AG04449 (cell line): ENCODE measurements at places on chromosomes 11 and 22.
A peak's percentile ranks its signal among the peaks of the same experiment; 100 is the strongest.

DNA sequence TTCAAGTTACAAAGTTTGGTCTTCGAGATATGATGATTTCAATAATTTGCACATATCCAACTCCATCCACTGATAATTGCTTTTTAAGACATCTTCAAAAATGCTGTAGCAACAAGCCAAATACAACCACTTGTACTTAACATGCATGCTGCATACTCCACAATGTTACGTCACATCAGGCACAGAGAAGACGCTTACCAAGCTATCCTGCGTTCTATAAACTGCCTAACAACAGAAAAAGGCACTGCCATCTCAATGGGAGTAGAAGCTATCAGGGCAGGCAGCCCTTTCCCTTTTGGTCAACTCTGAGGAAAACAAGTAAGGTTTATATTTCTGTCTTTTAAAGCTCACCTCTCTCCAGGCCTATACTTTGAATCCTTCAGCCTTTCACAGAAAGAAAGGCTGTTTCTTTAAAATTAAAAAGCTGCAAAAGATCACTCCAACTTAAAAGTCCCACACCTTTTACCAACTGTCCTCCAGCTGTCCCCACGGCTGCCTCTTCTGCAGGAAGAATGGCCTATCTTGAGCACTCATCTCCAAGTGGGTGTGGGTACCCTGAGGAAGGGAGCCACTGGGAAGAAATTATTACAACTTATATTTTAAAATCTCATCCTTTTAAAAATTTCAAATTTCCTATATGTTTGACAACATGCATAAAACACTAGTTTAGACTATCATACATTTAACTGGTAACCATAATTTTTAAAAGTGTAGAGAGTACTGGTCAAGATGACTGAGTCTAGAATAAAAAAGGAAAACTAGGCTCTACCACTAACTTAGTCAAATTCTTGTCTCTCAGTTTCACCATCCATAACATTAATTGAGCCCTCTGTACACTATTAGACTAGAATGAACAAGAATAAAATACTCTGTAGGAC, 14.5 kb downstream of the PHF21A start:
- DNase-seq, result no peak

DNA sequence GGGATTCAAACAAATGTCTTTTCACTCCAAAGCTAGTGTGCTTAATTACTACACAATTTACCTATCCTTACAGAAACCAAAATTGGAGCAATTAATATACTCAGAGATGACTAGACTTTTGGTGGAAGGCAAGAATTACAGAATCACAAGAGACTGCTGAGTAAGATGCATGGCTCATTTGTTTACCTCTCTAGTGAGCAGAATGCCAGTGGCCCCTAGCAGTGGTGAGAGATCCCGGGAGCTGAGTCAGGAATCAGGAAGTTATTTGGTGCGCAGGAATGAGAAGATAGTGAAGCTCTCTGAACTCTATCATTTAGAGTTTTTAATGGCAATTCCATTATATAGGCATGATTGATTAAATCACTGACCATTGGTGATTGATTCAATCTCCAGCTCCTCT, 188.9 kb upstream of the SESN3 start:
- peak; percentile 44 for DNase-seq

- no peak for DNase-seq
Observed at GRCh38 chr11:11980841-11981308, 27.6 kb downstream of the DKK3 start.

DNA sequence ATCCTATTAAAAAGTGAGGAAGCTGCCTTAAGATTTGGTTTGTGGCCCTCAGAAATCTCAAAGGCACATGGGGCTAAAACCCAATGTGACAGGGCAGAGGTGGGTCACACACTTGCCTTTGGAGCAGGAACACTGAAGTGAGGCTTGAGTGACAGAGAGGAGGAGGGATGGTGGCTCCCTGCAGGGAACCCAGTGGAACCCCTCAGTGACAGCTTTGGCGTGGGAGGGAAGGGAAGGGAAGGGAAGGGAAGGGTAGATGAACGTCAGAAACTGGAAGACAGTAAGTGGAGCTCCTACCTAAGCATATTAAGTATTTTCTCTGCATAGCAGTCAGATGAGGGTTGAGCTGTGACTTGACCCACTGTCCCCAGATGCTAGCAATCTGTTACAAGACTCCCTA, 68.5 kb downstream of the TMPRSS5 start:
- no peak for DNase-seq

DNA sequence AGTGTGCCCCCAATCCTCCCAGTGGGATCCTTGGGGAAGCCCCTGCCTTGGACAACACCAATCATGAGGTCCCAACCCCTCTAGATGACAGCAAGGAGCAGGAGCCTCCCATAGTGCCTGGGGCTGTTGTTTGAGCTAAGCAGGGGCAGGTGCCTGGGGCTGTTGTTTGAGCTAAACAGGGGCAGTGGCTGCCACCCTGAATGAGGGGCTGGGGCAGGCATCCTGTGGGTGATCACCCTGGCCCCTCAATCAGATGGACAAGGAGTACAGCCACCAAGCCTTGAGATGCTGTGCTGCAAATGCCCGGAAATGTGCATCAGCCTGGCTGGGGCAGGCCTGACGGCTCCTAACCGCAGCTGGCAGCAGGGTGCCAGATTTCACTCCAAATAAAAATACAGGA, 66.7 kb downstream of the MYEOV start:
- DNase-seq, result no peak

GRCh38 chr11:60955571-60955970, 3.6 kb upstream of the SLC15A3 start:
- DNase-seq, result no peak

- DNase-seq, result no peak
Observed at GRCh38 chr22:43297270-43298061, 45.7 kb downstream of the SCUBE1 start.

- no peak for DNase-seq
Observed at GRCh38 chr11:44309478-44310205, at the start of gene ALX4. ALX4 (minus strand) TSS chr11:44310139; CDS start chr11:44310062, 77 bp downstream.

DNA sequence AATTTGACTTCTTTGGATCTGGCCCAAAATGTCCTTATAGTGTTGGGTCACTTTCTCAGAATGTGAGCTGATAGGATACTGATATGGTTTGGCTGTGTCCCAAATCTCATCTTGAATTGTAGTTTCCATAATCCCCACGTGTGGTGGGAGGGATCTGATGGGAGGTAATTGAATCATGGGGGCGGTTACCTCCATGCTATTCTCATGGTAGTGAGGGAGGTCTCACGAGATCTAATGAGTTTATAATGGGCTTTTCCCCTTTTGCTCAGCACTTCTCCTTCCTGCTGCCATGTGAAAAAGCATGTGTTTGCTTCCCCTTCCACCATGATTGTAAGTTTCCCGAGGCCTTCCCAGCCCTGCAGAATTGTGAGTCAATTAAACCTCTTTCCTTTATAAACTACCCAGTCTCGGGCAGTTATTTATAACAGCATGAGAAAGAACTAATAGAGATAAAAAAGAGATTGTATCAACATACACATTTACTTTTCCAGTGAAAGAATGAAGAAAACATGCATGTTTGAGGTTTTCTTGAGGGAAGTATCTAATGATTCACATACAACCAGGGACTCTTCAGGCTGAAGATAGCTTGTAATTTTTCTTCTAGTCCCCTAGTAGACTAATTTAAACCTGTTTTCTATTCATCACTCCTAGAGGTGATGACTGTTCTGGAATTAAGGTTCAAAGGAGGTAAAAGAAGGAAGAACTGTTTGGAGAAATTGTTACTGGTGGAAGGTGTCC, 17.3 kb upstream of the CSTF3 start:
- DNase-seq, result peak; percentile 34

DNA sequence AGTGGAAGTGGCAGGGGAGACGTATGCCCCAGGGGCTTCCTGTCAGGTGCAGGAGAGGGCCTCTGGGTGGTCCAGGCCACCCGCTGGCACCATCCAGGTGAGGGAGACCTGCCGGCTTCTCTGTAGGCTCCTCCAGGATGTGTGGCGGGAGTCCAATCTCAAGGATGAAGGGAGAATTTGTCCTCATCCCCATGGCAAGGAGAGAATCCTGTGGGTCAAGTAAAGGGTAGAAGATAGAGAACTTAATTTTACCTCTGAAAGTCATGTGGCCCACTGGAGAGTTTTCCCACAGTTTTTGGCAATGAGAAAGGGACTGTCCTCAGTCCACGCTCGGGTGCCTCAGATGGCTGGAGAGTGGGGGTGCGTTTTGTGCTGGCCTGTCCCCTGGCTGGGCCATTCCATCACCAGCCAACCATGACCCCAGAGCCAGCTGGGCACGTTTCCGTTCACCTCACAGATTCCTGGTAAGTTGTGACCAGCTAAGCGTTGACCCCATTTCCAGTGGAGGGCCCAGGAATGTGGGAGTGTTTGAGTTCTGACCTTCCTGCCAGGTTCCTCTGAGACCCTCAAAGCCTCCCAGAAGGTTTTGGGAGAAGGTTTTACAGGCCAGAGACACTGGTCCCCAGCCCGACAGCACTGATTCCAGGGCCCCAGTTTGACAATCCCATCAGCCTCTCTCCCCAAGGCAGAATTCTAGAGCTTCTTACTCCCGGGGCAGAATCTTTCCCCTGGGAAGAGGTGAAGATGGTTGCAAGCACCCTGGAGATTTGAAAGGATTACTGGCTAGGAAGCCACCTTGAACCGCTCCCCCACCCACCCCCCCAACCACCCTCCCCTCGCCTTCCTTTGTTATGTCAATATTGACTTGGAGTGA, 2.6 kb downstream of the OVOL1 start:
- DNase-seq, result no peak

- no peak for DNase-seq
Observed at GRCh38 chr11:64018310-64018709, 17.4 kb upstream of the FLRT1 start.

- no peak for DNase-seq
Observed at GRCh38 chr11:116615211-116615865, 157.4 kb downstream of the BUD13 start.

DNA sequence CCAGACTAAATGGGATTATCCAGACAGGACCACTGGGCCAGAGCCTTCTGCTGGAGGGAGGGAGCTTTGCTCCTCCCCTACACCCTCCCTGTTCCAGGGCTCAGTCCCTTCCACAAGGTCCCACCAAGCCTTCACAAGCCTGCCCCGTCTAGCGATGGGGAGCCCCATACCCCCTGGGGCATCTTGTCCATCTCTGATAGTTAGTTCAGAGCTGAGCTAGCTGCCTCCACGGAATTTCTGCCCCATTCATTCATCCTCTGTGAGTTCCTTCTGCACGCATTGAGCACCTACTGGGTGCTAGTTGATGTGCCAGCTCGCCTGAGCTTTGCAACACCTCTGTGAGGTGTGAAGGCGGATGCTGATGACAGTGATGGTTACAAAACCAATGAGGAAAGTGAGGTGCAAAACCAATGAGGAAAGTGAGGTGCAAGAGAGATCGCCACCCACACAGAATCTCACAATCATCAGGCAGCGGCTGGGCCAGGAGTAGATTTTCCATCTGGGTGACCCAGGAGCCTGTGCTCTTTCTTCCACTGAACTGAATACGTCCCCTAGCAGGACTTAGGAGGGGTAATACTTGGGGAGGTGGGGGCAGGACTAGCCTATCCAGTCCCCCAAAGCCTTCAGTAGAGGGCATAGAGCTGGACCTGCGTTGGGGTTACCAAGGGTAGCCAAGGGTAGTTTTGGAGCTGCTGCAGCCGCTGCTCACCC, 21.5 kb upstream of the CBX7 start:
- DNase-seq, result no peak

- no peak for DNase-seq
Observed at GRCh38 chr11:45384711-45385241, 98.6 kb upstream of the SYT13 start.

GRCh38 chr11:63536669-63537292, at the start of gene PLAAT4:
PLAAT4 (plus strand) TSS chr11:63536808; CDS start chr11:63536869, 61 bp downstream.
- DNase-seq, result no peak

DNA sequence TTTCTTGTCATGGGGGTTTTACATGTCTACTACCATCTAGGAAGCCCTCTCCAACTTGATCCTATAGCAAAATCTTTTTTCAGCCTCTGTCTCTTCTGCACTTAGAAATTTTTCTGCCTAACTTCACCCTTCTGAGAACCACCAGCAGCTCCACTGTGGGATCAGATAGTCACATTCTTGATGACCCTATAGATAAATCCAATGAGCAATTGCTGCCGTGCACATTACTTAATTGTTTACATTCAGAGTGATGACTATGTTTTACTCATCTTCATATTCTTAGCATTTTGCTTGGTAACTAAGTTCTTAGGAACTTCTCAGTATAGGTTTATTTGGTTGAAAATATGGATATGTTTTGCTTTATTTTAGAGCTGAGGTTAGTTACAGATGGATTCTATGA, 12.4 kb upstream of the ETS1 start:
- no peak for DNase-seq

DNA sequence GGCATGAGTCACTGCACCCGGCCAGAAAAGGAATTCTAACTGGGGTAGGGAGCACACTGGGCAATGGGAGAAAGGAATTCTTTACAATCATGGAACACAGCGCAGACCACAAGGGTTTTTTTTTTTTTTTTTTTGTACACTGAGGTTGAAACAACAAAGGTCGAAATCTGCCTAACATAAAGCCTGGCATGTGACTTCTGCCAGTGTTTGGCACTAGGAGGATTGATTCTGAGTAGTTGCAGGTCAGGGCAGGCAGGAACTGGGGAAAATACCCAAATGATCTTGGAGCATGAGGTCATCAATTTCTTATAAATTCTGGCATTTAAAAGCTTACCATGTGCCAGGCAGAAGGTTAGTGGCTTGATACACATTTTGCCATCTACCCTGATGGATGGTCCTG, 202.0 kb upstream of the SNX19 start:
- no peak for DNase-seq

- DNase-seq, result no peak
Observed at GRCh38 chr11:19552656-19553260, 159.9 kb upstream of the NAV2 start.

- DNase-seq, result no peak
Observed at GRCh38 chr11:64052938-64053622, 17.3 kb downstream of the FLRT1 start.

- DNase-seq, result no peak
Observed at GRCh38 chr11:108224911-108225786, 2.3 kb downstream of the ATM start.

GRCh38 chr11:78187366-78188285, 800 bp downstream of the KCTD21 start:
- no peak for DNase-seq

- no peak for DNase-seq
Observed at GRCh38 chr11:93967258-93967657, 53.9 kb upstream of the HEPHL1 start.

- no peak for DNase-seq
Observed at GRCh38 chr22:31488346-31488883, 1.2 kb downstream of the EIF4ENIF1 start.

- no peak for DNase-seq
Observed at GRCh38 chr11:33296695-33297094, 39.5 kb downstream of the HIPK3 start.

GRCh38 chr22:31680861-31681341, 18.9 kb upstream of the PISD start:
- no peak for DNase-seq
